ENCODE measurements at places on chromosomes 1 and 21.

- no peak for DNase-seq
Observed at GRCh38 chr1:23079025-23079424, 59.8 kb downstream of the KDM1A start.

- DNase-seq: no peak
Observed at GRCh38 chr1:38551318-38552307, 308.0 kb downstream of the RRAGC start.

- DNase-seq: no peak
Observed at GRCh38 chr1:193013005-193013404, 46.2 kb downstream of the UCHL5 start.

GRCh38 chr1:106319612-106320011 lies 736.9 kb upstream of the PRMT6 start:
- no peak for DNase-seq

DNA sequence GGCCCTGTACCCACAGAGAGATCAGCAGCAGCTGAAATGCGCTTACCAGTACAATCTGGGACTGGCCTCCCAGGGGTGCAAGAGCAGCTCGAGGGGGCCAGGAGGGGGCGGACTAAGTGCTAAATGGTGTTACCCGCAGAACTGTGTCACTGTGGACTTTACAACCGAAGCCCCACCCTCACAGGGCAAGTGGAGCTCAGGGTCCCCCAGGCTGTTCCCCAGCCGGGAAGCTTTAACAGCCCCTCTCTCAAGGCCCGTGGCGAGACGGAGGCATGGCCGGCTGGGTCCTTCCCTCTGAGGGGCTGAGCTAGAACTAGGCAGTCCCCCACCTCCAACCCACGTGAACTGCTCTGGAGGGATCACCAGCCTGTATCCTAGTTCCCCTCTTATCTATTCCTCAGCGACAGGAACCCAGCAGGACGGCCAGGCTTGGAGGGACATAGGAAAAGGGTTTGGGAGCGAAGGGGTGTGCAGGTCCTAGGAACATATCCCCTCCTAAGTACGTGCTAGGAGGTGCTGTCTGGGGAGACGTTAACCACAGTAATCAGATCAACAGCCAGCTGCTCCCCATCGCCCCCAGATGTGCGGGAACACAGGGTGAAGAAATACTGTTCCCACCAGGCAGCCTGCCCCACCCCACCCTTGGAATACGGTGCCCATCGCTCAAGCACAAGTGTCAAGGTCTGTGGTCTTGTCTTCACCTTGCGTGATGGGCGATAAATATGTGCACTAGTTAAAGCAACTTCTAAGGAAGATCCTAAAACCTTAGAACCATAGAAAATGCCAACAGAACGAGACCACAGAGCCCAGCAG lies 24.4 kb downstream of the ZBTB17 start:
- no peak for DNase-seq

DNA sequence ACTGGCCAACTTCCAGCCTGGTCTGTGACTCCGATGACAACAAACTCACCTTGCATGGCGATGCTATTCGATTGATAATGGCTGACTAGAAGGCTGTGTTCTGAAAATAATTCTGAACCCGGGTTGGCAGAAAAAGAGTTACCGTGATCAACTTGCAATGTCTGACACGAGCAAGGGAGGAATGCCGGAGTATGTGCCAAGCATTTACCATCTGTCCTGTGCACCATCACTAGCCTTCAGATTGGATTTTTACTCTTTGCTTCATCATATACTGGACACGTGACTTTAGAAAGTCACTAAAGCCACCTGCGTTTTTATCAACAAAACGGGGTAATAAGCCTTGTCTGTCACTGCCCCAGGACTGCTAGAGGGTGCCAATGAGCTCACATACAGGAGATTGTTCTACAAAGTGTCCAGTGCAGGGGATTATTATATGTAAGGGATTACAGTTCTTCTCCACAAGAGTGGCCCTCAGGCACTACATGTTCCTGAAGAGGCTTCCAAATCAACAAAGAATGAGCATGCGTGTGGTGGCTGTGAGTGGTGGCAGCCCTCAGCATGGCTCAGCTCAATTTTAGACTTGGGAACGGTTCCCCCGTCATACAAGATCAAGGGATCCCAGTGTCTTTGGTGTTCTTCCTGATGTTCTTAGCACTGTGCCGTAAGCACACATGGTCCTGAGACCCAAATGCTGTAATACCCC lies 35.8 kb downstream of the SSBP3 start:
- no peak for DNase-seq

- no peak for DNase-seq
Observed at GRCh38 chr1:67322442-67322841, 14.8 kb downstream of the IL12RB2 start.

GRCh38 chr1:20105856-20106255 lies 13.5 kb downstream of the PLA2G2D start:
- DNase-seq: no peak

- DNase-seq: no peak
Observed at GRCh38 chr1:178672434-178672833, 52.6 kb upstream of the RALGPS2 start.

GRCh38 chr1:81409262-81409661 lies 391.5 kb upstream of the ADGRL2 start:
- DNase-seq: no peak

- DNase-seq: no peak
Observed at GRCh38 chr1:26536521-26536920, 7.0 kb downstream of the RPS6KA1 start.

- DNase-seq: no peak
Observed at GRCh38 chr1:12057382-12057781, 5.7 kb upstream of the TNFRSF8 start.

DNA sequence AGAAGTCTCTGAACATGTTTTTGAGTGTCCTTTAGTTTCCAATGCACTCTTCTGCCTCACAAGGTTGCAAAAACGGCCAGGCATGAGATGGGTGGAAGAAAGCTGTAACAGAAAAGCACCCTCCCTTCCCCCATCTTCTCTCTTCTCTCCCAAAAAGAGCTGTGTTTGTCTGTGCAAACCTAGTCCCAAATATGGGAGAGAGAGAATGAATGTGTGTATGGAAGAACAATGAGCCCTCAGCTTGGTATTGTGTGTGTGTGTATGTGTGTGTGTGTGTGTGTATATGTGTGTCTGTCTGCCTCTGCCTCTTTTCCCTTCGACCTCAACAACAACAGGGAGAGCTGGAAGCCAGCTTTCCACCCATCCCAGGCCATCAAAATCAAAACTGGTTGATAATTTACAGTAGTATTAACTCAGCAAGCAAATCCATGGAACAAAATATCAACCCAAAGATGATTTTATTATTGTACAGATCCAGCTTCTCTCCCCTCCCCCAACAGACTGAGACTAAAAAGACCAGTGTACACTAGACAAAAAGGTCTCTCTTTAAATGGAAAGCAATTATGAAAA lies 1.8 kb downstream of the RERE start:
- DNase-seq: no peak

DNA sequence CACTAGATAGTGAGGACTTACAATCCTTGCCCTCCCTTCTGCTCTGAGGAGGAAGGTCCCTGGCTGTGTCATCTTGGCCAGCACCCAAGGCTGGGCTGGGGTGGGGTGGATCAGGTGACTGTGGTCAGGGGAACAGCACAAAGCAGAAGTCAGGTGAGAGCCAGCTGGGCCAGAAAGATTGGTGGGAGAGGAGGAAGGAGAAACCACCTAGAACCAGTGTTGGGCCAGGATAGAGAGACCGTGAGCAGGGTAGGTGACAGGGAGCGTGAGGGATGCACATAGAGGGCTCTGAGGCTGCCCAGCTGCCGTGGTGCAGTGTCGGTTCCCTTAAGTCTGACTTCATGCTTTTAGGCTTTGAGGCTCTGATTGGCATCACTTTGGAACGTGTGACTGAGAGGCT lies 22.7 kb downstream of the NCF2 start:
- peak; percentile 11 for DNase-seq

GRCh38 chr21:26732432-26733221 lies 112.6 kb downstream of the ADAMTS1 start:
- peak; percentile 32 for DNase-seq

- no peak for DNase-seq
Observed at GRCh38 chr1:193140254-193140653, 18.4 kb downstream of the CDC73 start.

GRCh38 chr1:178145605-178146004 lies 51.7 kb downstream of the RASAL2 start:
- DNase-seq: no peak

- DNase-seq: no peak
Observed at GRCh38 chr1:58358346-58358745, 188.2 kb downstream of the OMA1 start.

DNA sequence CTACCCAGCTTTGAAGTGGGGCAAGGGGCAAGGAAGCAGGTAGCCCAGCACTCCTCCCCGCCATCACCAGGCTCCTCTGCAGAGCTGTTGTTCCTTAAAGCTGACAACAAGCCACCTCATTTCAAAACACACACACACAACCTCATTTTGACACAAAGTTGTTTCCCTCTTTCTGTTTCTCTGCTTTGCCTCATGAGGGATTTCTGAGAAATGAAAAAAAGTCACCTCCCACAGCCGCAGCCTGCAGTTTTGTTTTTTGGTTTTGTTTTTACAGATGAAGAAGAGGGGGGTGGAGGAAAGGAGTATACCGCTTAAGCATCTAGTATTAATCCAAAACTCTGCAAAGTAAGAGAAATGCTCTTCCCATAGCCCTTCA lies 12.1 kb downstream of the MCL1 start:
- no peak for DNase-seq

DNA sequence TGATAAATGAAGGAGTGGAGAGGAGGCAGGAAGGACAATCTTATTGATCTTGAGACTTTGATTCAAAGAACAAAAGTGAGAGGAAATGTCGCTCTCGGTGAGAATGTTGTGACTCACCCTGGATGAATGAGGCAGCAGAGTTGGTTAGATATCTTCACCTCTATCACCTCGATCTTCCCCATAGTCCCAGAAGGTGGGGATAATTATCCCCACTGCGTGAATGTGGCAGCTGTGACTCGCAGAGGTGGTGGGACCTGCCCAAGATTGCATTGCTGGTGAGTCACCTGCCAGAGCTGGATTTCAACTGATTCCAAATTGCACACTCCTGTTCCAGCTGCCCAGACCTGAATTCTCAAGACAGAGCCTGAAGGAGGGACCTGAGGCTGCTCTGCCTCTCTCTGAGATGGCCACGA lies 105.0 kb downstream of the MATN1 start:
- no peak for DNase-seq

DNA sequence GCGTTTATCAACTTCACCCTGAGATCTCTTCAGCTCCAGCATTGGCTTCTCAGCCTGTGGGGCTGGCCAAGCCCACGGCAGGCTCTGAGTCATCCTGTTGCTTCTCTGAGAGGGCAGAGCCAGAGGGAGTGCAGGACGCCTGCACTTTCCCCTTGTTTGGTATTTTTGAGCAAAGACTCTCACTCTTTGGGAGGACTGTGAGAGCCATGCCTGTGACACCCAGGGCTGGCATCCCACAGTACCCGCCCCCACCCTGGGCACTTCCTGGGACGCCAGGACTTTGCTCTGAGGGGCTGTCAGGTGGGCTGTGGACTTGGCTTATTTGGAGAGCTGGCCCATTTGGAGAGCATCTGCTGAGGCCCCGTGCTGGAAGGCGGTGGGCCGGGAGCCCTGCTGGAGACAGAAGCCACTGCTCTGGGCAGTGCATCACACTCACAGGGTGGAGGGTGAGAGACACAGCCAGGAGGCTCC lies 37.4 kb downstream of the VANGL1 start:
- DNase-seq: peak; percentile 53

DNA sequence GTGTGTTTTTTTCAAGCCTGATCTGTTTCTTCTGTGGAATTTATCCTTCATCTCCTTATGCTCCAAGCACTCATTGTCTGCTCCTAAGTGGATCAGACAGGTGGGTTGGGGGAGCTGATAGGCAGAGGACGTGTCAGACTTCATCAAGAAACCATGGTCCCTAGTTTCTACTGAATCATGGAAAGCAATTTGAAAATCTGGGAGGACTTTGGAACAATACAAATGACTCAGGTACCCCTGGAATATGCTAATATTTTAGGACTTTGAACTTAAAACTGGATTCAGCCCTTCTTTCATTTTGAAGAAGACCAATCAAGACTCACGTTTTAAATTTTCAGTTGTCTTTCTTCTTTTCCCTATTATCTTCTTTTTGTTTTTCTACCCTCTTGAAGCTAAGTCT lies 7.7 kb downstream of the ABCG1 start:
- no peak for DNase-seq

DNA sequence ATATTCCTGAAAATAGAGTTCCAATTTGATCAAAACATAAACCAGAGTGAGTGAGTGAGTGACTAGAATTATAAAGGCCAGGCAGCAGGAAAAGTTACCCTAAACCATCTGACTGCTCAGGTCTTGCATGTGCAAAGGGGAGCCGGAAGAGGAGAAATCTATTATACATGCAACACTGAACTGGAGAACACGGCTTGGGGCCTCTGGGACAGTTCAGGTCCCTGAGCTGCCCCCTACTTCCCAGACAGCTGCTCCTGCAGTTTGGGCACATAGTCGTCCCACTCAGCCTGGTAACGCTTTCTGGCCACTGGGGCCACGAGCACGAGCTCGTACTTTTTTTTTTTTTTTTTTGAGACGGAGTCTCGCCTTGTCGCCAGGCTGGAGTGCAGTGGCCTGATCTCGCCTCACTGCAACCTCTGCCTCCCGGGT lies 40.1 kb downstream of the PTPRC start:
- DNase-seq: no peak

GRCh38 chr1:156481527-156481926 lies 19.0 kb downstream of the MEF2D start:
- DNase-seq: no peak

DNA sequence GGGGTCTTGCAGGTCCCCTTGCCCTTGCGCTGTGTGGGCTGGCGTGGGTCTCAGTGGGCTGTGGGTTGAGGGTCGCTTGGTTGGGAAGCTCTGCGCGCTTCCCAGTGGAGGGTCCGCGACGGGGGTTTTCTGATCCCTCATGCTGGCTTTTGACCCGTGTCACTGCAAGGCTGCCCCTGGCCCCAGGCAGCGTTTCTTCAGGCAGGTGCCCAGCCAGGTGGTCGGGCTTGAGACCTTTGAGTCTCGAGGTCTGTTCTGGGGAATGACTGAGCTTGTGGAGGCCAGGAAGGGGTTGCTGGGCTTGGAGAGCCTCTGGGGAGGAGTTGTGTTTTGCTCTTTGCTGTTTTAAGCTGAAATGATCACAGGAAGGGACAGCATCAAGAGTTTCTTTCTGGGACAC lies 5.3 kb downstream of the SKI start:
- DNase-seq: no peak

- DNase-seq: no peak
Observed at GRCh38 chr1:210223226-210223904, 9.2 kb upstream of the SERTAD4 start.

DNA sequence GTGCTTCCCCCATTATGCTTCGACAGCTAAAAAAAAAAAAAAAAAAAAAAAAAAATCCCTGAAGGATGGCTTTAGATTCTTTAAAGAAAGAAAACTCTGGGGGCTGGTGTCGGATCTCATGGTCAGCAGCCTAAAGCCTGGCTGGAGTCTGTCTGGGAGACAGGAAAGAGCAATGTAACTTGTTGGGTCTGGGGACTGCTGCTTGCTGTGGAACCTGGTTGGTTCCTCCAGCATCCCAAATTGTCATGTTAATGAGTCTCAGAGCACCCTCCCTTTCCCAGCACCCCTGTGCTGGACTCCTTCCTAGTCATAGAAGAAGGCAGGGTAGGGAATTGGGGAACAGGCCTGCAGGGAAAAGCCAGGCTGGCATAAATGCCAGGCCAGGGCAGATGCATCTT lies 3.0 kb downstream of the KCNC4 start:
- DNase-seq: no peak

GRCh38 chr1:242043165-242043564 lies 44.3 kb upstream of the MAP1LC3C start:
- DNase-seq: no peak

All from astrocyte of the cerebellum (primary cell).